Naive thymus-derived CD8-positive, alpha-beta T cell (primary cell): ENCODE measurements at places on chromosomes 4 and X. TPM values are rescaled to one million over a fixed set of nuclear protein-coding genes. Genes with fewer than 3 reads are reported as not detected.

DNA sequence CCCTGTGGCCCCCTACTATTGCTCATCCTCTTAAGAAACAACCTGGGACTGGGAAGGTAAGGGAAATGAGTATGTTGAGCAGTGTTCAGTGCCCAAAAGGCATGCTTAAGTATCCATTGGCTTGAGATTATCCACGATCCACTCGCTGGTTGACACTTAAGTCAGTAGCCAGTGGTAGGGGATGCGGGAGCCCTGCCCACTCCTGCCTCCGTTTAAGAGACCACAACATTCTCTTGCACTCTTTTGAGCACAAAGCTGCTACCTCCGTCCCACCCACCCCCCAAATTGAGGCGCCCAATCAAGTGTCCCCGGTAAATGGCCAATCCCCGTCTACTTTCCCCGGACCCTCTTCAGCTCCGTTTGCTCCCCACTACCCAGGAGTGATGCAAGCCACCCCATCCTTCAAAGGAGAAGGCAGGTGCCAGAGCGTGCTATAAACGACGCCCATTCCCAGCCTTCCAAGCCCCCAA is 25.0 kb downstream of the UTP14A start:
- DNase-seq = no peak

Gene SYN1
- 1.2 TPM for total RNA-seq

GRCh38 chr4:181685461-181685860 is 557.7 kb upstream of the TENM3 start:
- no peak for DNase-seq

DNA sequence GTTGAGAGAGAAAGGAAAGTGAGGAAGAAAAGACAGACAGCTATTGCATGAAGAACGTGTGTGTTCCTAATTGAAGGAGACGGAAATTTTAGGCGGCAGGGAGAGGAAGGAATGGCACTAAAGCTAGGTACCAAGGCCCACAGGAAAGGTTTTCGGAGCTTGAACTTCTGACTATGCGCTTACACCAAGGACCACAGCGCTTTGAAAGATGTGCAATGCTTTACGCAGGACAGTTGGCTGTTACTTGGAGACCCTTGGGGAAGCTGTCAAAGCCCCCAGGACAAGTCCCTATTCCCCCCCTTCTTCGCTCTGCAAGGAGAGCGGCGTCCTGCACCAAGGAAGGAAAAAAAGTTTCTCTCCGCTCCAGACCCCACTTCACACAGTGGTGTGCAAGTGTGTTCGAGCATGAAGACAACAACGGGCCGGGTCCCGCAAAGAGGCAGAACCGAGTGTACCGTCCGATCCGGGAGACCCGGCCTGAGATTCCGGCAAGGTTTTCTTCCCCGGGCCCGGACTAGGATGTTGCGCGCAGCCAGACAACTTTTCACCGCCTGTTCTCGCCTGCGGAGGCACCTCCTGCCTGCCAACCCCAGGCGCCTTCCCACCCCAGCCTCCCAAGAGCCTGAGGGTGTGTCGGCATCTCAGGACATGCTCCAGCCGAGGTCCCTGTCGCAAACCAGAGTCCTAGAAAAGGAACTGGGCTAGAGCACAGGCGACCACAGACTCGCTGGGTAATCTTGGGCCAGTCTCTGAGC is 896 bp downstream of the KDR start:
- DNase-seq = no peak

DNA sequence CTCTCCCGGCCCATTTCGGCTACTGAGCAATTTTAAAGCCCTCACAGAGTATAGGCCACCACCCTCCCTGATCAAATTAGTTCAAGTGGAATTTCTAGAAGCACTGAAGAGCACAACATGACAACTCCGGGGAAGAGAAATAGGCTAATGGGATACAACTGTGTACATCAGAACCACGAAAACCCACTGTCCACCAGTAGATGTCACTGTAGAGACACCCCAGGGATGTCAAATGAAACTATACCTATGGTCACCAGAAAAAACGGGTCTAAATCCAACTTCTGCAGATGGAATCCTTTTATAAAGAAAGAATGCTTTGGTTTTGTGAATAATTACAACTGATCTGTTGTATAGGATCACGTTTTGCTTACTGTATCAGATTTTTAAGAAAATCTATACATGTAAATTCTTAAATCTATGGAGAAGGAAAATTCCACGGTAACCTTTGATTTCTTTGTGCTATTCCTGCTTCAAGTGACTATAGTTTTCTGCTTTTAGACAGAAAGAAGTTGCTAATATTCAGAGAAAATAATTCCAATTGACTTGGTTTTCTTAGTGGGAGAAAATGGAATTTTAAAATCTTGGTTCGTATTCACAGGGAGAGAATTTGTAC is 29.5 kb upstream of the MAP3K15 start:
- peak; percentile 7 for DNase-seq

DNA sequence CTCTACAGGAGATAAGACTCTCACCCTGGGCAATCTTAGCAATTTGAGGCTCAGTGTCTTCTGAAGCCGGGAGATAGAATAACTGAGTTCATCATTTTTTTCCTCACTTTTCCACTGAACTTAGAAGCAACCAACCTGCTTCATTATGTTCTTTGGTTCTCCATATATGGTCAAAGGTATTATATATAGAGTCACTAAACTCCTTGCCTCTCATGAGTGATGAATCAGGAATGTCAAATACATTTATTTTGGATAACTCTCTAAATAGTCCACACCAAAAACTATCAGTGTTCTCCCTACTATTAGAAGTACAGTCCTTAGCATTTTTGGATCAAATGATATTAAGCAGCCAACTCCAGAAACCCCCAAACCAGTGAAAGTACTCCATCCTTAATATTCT is 421.5 kb upstream of the EPHA5 start:
- DNase-seq = no peak

Gene DSPP
- not detected for total RNA-seq

Gene PDLIM3
- total RNA-seq = not detected

DNA sequence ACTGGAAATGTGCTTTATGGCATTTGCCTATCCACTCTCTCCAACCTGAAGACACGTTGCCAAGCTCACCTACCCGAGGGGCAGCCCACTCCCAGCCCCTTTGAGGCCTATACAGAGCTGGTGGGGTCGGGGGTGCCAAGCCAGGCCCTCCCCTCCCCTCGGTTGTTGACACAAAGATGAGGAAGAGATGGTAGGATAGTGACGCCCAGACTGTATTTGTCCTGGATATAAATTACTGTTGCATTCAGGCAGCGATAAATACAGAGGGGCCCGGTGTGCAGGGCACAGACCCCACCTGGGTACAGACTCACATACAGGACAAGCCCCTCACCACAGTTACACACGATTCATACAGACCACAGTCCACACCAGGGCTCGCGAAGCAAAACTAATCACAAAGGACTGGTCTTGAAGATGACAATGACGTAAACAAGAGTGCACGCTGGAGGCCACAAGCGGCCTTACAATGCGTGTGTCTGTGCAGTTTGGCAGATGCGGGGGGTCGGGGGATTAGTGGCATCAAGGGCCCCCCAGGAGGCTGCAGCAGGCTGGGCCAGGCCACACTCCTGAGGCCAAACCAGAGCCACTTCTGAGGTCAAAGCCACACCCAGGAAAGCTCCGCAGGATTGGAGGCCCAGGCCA is 14.6 kb downstream of the DGKQ start:
- no peak for DNase-seq

DNA sequence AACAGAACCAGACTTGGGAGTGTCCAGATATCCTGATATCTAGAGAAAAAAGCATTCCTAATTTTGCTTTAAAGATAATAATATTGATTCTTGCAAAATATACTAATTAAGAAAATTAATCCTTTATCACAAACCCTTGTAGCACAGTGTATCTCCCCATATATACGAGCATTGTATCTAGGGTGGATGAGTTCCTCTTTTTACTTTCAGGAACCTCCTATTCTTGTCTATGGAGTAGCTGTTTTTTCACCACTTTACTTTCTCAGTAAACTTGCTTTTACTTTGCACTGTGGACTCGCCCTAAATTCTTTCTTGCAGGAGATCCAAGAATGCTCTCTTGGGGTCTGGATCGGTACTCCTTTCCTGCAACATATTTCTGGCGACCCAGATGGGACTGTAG is 103.9 kb downstream of the GLUD2 start:
- DNase-seq = no peak

Gene GIMD1
- total RNA-seq = not detected

DNA sequence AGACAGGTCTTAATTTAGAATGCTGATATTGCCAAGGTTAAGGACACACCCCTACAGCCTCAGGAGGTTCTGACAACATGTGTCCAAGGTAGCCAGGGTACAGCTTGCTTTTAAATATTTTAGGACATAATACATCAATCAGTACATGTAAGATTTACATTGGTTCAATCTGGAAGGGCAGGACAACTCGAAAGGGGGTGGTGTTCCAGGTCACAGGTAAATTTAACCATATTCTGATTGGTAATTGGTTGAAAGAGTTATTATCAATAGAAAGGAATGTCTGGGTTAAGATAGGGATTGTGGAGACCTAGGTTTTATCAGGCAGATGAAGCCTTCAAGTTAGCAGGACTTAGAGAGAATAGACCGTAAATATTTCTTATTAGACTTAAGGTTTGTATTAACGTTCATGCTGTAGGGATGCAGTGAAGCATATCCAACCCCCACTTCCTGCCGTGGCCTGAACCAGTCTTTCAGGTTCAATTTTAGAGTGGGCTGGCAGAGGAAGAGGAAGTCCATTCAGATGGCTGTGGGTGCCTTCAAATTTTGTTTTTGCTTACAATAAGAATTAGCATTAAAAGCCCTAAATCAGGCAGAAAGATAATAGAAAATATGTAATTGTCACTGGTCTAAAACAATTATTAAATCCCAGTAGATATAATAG is 136.5 kb upstream of the GALNTL6 start:
- no peak for DNase-seq

DNA sequence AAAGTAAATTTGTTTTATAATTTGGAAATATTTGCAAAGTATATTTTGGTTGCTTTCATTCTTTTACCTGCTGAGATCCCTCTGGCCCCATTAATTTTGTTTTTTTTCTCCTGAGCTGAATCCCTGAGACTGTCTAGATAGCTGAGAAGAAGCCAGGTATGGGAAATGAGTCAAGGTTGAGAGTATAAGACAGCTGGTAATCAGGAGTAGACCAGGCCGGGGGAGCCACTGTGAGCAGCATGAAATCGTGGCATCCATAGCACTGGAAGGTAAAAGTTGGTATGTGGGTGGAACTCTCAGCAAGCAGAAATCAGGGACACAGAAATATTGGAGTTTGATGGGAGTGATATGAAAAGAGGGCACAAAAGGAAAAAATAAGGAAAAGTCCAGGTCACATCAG is 164.5 kb downstream of the FHIP1A start:
- no peak for DNase-seq

GRCh38 chr4:42816880-42817400 is 75.6 kb upstream of the GRXCR1 start:
- no peak for DNase-seq

GRCh38 chr4:148007792-148008191 is 275.9 kb downstream of the ARHGAP10 start:
- DNase-seq = no peak

- DNase-seq = no peak
Measured at GRCh38 chr4:27861381-27861787, 1000.7 kb downstream of the STIM2 start.

Gene ITM2A
- 61.1 TPM for total RNA-seq

Gene SLC7A11
- 0.13 TPM for total RNA-seq

Gene FMR1NB
- total RNA-seq = not detected

GRCh38 chr4:181775298-181775697 is 467.9 kb upstream of the TENM3 start:
- DNase-seq = no peak

GRCh38 chrX:86148024-86148511 is at the start of gene DACH2:
DACH2 (plus strand) TSS chrX:86148451.
- DNase-seq = no peak

DNA sequence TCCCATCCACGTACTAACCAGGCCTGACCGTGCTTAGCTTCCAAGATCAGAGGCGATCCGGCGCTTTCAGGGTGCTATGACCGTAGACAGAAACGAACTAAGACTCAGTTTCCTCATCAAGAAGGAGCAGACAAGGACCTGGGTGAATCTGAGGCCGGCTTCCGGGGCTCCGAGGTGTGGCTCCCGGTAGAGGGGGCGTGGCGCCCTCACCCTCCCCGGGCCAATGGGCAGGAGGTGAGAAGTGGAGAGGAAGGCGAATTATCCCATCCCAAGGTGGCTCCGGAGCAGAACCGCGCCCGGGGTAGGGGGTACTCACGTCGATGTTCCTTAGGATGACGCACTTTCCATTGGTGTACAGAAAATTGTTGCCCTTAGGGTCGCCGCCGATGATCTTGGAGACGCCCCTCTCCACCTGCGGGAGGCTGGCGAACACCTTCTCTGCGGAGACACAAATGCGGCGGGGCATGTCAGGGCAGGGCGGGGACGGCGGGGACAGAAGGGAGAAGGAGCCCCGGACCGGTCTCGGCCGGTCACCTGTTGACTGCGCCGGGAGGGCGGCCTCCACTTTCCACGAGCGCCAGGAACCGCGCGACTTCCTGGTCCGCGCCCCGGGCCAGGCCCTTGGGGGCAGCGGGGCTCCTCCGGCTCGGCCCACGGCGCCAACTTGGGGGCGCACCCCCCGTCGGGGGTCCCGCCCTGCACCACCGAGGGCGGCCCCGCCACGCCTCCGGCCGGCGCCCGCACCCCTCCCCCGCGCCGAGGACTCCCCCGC is 616 bp downstream of the WDR1 start:
- DNase-seq = peak; percentile 54

DNA sequence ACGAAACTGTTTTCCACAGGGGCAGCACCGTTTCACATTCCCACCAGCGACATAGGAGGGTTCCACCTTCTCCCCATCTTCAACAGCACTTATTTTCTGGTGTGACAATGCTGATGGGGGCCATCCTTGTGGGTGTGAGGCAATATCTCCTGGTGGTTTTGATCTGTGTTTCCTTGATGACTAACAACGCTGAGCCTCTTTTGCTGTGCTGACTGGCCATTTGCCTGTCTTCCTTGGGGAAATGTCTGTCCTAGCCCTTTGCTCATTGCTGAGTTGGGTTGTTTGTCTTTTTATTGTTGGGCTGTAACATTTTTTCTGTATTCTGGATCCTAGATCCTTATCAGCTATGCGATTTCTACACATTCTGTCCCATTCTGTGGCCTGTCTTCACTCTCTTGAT is 33.7 kb downstream of the ATP2B3 start:
- DNase-seq = no peak

- no peak for DNase-seq
Measured at GRCh38 chrX:17547658-17548057, 172.7 kb downstream of the NHS start.

GRCh38 chr4:23686169-23686897 is 203.5 kb downstream of the PPARGC1A start:
- DNase-seq = no peak

DNA sequence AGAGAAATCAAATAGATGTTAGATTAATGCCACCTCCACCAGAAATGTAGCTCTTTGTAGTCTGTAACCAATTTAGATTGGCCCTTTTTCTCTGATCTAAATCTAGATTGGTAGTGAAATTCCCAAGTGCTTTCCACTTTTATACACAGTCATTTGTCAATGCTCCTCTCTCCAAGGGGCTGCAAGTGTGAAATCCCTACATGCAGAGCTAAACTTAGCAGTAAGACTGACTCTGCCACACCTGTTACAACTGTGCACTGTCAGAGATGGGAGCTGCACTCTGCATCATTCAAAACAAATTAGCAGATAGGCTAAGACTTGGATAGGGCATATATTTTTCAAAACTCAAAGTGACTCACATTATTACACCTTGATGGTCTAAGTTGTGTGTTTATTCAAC is 9.1 kb downstream of the SERTM2 start:
- DNase-seq = no peak
